ENCODE measurements at places on chromosomes 3 and 15. TPM values are rescaled to one million over a fixed set of nuclear protein-coding genes. Genes with fewer than 3 reads are reported as not detected.

CASR gene
- not detected for total RNA-seq

RTP4 gene
- 0.78 TPM for total RNA-seq

DNA sequence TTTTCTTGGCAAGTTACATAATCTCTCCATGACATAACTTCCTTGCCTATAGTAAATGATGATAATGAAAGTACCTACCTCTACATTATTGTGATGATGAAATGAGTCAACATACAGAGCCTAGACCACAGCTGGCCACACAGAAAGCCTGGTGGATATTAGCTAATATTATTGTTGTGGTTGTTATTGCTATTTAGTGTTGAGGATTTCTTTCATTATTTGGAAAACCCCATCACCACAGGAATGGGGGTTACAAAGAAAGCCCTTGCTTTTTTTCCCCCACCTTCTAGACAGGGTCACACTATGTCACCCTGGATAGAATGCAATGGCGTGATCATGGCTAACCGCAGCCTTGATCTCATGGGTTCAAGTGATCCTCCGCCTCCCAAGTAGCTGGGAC is 125.0 kb downstream of the PDZRN3 start:
- no peak for DNase-seq

DNA sequence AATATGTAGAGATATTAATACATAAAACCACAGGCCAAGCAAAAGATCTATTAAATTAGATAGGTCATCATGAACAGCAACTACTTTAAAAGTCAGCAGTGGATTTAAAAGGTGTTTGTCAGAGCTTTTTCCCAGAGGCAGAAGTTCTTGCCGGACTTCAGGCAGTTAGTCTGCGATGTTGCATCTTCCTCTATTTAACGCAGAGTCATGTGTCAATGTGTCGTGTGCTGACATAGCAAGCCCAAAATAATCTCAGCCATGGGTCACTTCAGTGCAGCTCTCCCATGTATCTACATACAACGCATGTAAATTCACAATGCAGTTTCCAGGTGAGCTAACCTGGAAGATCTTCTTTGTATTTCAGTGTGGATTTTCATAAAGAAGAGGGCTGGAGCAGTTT is 8.0 kb upstream of the TMEM212 start:
- DNase-seq, result no peak

DNA sequence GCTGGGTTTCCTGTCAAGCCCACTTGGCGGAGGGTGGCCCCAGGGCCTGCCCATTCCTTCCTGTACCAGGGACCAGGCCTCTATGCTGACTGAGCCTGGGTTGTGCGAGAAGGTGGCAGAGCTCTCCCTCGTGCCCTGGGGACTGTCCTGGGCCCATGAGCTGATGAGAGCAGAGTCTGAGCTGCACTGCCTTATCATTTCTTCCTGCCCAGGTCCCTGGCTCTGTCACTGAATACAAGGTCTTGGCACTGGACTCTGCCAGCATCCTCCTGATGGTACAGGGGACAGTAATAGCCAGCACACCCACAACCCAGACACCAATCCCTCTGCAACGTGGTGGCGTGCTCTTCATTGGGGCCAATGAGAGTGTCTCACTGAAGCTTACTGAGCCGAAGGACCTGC is 7.5 kb downstream of the MPI start:
- no peak for DNase-seq

GRCh38 chr3:149152420-149152819 is 23.0 kb downstream of the HPS3 start:
- no peak for DNase-seq

- DNase-seq, result no peak
Measured at GRCh38 chr3:6928064-6928463, 67.1 kb downstream of the GRM7 start.

Measured in glomerular endothelial cell (primary cell).